NCI-H1694 (cell line): ENCODE measurements at places on chromosomes 13 and 19.

- DNase-seq: no peak
These were observed 178.6 kb downstream of the SHISA2 start for GRCh38 chr13:25873242-25873612.

GRCh38 chr19:47232422-47233211 lies 1.6 kb upstream of the BBC3 start:
- DNase-seq: no peak

GRCh38 chr19:41563854-41564514 lies 12.0 kb upstream of the CEACAM21 start:
- DNase-seq: no peak

GRCh38 chr19:38727868-38728660 lies 16.2 kb downstream of the CAPN12 start:
- no peak for DNase-seq

DNA sequence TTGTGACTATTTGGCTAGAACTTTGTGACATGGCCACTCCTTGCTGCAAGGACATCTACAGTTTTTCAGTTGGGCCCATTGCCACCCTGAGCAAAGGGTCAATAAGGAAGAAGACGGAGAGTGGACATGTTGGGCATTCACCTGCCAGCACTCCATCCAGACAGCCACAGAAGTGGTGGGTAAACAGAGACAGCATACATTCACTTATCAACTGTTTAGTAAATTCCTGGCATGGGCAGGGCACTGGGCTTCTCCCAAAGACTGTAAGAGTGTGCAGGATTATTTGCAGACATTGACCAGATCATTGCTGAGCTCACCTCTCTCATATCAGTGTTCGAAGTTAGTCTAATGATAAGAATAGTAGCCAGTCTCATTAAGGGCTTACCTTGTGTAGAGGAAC lies 29.2 kb downstream of the SIPA1L3 start:
- no peak for DNase-seq

DNA sequence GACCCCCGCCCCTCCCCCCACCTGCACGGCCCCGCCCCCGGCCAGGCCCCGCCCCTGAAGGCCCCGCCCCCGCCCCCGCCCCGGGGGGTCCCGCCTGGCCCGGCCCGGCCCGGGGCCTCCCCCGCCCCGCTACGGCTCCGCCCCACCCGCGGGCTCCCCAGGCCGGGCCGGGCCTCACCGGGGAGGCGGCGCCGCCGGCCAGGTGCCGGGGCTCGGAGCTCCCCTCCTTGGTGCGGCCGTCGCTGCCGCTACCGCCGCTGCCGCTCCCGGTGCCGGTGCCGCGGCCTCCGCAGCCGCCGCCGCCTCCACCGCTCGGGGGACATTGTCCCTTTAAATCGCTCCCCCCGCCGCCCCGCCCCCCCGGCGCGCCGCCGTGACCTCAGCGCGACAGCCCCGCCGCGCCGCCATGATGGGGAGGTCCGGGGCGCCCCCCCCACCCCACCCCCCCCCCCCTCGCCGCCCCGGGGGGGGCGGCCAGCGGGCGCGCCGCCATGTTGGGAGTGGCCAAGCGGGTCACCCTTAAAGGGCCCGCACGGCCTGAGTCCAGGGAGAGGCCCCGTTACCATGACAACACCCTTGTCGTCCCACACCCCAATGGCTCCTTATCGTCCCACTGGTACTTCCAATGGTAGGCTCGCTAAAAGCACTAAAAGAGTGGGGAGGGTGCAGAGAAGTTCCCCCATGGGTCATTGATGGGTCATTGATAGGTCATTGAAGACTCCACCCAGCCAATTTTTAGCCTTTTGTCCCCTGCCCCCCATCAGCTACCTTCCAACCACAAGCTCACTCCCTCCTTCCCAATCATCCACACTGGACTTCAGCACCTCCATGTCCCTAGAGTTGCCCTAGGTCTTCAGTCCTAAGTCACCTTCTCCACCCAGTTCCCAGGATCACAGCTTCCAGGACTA lies at the start of gene WIZ:
WIZ (minus strand) TSS at position 337 of the 908 bp plus-strand sequence. CDS start 1,649 bp downstream, outside the sequence.
- DNase-seq: peak; percentile 19

DNA sequence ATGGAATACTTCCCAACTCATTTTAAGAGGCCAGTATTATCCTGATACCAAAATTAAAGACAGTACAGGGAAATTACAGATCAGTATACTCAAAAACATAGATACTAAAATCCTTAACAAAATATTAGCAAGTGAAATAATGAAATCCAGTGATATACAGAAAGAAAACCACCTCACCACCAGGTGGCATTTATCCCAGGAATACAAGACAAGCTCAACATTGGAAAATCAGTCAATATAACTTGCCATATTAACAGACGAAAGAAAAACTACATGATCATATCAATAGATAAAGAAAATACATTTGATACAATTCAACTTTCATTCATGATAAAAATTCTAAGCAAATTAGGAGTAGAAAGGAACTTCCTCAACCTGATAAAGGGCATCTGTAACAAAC lies 6.7 kb upstream of the GNA15 start:
- peak; percentile 35 for DNase-seq

DNA sequence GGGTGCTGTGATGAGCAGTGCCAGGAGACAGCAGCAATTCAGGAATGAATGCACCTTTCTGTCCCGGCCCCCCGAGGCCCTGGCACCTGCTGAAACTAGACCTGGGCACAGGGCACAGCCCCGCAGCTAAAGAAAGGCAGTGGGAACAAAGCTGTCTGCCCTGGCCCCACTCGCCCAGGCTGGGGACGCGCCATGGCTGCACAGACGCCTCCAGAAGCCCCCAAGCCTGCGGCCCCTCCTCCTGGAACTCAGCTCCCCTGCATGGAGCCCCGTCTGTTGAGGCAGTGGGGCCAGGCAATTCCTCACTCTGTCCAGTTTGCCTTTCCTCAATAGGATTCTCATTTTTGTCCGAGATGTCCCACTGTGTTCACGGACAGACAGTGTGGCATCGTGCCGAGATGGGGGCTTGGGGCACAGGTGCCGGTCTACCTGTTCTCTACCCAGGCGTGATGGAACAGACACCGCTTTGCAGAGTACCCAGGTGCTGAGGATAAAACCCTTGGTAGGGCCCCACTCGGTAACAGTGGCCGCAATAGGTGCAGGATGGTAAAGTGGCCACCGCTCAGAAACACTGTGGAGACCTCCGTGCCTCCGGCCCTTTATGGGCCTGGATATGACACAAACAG lies 146.5 kb upstream of the SOX1 start:
- DNase-seq: no peak

GRCh38 chr19:17684256-17684655 lies 3.9 kb downstream of the UNC13A start:
- no peak for DNase-seq

- no peak for DNase-seq
These were observed at the start of gene ZNF99 for GRCh38 chr19:22783651-22784410. Gene ZNF99, minus strand, starts transcription at chr19:22784151. Its CDS starts 135 bp downstream, at chr19:22784016.

DNA sequence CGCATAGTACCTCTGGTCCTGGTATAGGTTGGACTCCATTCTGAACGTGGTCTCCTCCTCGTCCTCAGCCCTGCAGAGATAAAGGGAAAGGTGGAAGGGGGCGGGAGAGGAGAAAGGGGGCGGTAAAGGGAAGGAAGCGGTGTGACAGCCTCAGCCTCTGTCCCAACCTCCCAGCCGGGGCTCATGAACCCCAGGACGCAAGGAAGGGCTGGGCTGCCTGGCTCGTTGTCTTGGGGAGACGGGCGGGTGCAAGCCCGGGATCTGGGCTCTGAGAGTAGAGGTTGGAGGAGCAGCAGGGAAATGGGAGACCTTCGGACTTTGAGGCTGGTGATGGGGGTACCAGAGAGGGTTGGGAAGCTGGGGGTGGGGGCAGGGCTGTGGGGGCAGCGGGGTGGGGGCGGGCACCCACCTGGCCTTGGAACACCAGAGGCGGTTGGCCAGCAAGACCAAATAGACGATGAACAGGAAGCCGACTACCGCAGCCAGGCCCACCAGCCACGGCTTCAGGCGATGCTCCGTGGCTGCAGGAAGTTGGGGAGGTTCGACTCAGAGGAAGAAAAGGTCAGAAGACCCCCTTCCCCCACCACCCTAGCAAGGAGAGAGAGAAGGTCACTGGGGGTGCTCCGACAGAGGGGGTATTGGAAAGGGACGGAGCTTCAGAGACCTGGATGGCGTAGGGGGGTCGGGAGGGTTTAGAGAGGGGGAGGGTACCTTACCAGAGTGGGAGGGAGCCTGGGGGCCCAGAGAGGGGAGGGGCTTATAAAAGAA lies 1.7 kb downstream of the SMIM24 start:
- no peak for DNase-seq

GRCh38 chr19:1026783-1027649 lies 608 bp downstream of the CNN2 start:
- DNase-seq: no peak

DNA sequence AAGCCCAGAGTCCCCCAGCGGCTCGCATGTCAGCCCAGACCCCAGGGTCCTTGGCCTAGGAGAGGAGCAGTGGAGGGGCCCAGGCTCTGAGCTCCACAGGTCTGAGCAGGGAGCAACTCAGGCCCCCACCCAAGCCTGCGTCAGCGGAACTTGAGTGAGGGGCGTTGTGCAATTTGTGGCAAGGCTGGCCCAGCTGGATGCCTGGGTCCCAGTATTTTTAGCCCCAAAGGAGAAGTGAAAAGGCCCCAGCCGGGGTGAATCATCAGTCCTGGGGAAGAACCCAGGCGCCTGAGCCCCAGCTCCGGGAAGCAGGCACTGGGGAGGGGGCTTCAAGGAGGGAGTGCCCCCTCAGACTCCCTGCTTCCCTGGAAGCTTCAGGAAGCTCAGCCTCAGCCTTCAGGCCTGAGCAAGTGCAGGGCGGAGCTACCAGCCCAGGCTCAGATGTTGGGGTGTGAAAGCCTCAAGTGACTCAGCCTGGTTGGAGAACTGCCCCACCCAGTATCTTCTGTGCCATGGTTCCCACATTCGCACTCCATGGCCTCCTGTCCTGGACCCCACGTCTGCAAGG lies 7.2 kb downstream of the MED29 start:
- DNase-seq: no peak

DNA sequence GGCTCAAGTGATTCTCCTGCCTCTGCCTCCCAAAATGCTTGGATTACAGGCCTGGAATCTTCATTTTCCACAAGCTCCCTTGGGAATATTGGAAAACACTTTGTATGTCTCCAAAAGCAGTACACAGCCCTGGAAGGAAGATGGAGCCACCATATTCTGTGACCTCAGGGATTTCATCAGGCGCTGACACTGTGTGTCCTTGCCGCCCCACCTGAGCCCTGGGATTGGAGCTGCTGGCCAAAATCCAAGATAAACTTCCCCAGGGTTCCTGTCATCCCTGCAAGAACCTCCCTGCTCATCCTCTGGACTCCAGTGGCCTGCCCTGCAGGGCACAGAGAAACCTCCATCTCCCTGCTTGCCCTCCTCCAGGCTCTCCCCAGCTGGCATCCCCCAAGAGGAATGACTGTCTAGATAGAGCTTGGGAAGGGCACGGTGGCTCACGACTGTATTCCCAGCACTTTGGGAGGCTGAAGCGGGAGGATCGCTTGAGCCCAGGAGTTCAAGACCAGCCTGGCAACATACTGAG lies 1.3 kb upstream of the GNG7 start:
- DNase-seq: no peak

DNA sequence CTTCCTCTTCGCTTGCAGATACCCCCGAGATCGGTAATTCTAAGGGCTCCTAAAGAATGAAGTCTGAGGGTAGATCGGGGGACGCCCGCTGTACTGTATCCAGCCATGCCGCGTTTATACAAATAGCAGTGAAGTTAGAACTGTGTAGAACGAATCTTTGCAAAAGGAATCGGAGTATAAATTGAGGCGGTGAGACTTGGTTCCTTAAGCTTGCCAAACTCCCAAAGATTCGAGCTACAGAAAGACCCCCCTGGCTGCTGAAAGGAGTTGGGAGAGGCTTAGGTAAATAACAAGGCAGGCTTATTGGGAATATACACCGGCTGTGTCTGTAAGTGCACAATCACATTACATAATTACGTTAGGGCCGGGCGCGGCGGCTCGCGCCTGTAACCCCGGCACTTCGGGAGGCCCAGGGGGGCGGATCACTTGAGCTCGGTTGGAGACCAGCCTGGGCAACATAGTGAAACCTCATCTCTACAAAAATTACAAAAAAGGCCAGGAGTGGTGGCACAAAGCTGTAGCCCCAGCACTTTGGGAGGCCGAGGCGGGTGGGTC lies 12.2 kb downstream of the TMEM160 start:
- DNase-seq: no peak

- no peak for DNase-seq
These were observed 18.7 kb downstream of the HCN2 start for GRCh38 chr19:608155-609003.

GRCh38 chr13:37602733-37603381 lies 4.3 kb upstream of the POSTN start:
- DNase-seq: no peak

GRCh38 chr13:50713523-50714248 lies 129.8 kb downstream of the DLEU7 start:
- no peak for DNase-seq

DNA sequence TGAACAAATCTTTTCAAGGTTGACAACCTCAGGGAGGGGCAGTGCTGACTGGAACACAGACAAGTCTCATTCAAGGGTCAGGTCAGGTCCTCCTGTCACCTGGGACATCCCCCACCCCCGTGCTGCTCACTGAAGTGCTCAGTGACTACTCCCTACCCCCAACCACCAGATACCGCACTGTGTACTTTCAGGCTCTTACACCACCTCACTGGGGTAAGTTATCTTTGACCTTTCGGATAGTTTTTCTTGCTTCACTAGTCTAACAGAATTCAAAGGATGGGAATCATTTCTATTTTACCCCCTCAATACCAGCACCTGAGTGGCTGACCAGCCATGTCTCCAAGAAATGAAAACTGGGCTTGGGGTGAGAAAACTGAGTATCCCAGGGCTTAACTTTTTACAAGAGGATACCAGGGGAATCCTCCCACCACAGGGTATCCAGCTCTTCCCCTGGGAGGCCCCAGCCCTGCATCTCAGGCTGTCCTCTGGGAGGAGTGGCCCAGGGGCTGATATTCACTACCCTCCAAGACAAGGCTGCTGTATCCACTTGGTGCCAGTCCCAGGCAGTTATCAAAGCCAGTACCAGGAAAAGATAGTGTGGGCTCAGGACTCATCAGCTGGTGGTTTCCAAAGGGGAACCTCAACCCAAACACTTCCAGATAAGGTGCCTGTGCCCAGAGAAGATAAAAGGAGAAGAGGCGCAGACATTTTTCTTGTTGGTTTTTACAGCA lies 2.1 kb downstream of the ZNF563 start:
- no peak for DNase-seq

DNA sequence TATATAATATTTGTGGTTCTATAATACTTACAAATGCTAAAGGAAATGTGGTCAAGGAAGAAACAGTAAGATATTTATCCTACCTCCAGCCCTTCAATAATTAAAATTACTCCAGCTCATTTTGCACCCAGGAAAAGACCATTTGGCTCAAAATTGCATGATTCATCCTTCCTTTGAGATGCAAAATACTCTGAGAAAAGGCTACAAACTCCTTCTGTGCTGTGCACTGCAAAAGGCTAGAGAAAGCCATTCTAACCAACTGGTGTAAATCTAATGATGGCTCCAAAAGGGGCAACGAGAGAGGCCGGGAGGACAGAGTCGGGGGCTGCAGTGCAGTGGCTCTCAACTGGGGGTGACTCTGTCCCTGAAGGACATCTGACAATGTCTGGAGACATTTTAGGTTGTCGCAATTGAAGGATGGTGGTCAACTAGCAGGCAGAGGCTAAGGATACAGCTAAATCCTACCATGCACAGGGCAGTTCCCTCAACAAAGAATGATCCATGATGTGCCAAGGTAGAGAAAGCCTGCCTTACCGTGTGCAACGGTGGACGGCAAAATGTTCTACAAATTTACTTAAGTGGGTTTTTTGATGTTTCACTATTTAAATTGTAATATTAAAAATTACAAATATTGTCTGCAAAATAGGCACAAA lies 32.6 kb downstream of the SLC7A1 start:
- DNase-seq: no peak

GRCh38 chr13:21235174-21235573 lies 58.7 kb downstream of the MRPL57 start:
- no peak for DNase-seq

GRCh38 chr13:23380534-23380933 lies 53.0 kb downstream of the SACS start:
- no peak for DNase-seq
